ENCODE measurements at places on chromosomes 6 and 20.

DNA sequence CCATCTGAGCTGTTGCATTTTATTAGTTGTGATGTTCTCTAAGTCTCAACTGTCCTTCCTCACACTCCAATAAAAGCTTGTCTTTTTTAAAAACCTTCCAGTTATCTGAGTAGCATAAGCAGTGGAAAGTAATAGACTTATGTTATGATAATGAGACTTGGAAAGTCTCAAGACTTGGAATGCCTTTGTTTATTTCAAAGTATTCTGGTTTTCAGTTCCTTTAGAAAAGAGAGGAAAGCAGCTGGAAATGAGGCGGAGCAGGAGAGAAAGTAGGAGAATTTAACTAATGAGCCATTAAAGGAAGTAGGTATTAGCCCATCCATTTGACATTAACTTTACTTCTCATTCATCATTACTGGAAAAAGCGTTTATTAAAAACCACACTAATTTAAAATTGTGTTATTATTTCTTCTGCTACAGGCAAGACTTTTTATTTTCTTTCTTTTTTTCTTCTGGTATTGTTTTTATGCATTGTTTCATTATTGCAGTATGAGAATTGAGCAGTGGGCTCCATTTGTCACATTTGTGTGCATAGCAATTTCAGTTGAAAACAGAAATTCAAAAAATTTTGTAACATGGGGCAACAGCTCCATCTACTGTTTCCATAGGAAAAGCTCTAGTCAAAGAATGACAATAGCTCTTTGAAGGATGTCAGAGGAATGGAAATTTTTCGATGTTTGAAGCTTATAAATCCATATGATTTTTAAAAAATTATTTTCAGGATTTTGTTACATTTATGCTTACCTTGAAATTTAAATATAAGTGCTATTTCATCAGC is 194.8 kb downstream of the COL9A1 start:
- DNase-seq, result peak; percentile 4

- DNase-seq, result no peak
Measured at GRCh38 chr20:59299945-59300332, 472 bp upstream of the EDN3 start.

DNA sequence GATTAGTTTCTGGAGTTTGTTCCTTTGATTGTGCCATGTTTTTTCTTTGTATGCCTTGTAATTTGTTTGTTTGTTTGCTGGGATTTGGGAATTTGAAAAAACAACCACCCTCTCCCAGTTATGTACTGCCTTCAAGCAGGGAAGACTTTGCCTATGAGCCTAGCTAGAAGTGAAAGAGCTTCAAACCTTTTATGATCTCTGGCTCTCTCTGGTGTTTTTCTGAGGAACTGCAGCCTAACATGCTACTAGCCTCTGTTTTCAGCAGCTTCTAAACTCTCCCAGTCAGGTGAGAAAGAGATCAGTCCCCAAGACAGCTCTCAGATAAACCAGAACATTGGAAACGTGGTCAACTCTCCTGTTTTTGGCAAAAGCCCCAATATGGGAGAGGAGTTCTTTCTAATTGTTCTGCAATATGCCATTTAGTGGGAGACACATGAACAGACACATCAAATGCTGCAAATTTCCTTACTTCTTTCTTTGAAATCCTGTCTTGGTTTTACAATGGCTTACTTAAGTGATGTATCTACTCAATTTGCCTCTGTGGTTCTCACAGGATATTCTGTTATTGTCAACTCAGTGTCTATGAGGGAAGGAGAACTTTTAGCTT is 58.9 kb upstream of the SERINC1 start:
- DNase-seq, result peak; percentile 40

- DNase-seq, result no peak
Measured at GRCh38 chr6:31609519-31610406, 5.3 kb upstream of the AIF1 start.

DNA sequence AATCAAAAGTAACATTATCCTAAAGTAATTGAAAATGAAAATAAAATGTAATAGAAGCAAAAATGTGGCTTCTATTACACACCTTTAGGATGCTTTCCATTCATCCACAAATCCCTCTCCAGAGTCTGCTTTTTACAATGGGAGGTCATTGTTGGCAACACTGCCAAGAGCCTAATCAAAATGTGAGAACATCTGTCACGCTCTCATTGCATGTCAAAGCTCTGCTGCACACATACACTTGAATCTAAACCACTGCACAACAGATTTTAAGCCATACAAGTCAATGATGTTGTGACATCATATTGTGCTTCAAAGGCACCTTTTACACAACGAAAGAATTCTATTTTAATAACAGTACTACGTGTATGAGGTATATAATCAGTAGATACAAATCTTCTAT is 82.1 kb downstream of the PREP start:
- no peak for DNase-seq

DNA sequence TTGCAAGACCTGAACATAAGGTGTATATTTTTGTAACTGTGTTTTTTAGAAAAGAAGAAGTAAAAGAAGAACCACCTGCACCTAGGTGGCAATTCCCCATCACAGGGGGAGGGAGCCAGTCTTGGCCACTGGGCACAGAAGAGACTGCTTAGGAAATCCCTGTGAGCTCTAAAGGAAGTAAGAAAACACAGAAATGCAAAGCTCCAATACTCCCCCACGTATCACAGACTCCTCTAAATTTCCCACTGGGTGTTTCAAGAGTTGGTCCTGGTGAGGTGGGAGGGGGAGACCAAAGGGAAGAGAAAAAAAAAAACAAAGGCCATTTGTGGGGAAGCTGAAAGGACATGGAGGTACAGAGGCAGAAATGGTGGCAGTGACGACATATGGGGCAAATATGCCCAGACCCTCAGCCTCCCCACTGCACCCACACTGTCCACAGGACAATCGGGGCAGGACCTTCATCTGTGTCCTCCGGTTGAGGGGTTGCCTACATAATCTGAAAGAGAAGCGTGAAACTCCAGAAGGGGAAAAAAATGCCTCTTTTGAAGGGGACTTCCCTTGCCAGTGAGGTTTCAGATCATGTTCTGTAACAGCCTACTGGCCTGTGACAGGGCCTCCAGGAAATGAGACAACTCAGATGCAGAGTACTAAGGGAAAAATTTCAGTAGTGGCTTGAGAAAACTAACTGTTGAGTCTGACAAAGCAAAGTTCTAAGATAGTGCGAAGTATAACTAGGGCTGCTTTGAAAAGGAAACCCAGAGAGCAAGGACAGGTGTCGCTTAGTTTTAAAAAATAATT is 226.2 kb upstream of the MARCKS start:
- DNase-seq, result no peak

GRCh38 chr6:38432479-38432878 is 207.2 kb downstream of the BTBD9 start:
- no peak for DNase-seq

DNA sequence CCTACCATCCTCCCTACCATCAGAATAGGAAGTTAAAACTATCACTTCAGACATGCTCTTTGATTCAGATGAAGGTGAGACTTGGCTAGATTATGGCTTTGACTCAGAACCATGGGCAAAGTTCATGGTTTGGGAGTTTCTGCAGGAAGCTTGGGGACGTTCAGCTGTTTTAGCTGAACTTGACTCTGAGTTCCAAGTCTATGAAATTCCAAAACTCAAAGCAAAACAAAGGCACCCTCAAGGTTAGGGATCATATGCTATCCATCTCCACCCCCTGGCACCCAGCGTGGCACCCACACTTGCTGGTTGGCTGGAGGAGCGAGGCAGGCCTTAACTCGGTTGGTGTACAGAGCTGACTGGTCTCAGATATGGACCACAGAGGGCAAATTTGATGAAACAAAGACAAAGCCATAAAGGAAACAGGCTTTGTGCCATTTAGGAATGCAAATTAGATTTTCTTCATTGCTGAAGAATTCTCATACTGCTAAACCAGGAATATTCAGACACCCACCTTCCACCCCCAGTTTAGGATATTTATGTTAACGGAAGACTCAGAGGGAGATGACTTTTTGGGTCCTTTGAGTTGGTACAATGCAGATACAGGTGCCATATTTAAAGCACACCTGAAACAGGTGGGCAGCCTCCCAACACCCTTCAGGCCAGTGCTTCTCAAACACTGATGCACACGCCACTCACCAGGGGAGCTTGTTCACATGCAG is 88.4 kb upstream of the SLC22A16 start:
- no peak for DNase-seq

- no peak for DNase-seq
Measured at GRCh38 chr6:87736809-87737540, 34.9 kb upstream of the AKIRIN2 start.

DNA sequence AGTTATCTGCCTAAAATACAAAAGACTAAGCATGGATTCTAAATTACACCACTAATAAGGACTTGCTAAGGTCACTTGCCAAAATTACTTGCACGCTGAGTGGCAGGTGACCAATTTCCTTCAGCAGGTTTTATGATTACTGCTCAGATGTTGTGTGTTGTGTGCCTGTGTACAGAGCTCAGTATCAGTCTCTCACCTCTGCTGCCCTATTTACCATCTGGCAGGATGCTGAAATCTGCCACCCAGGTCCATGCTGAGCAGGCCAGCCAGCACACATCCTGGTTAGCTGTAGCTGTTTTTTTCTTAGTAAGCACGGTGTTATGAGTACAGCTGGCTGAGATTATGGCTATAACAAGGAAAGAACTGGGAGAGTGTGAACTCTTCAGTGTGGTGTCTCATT is 34.0 kb downstream of the ELOVL4 start:
- DNase-seq, result no peak

- DNase-seq, result no peak
Measured at GRCh38 chr6:139296927-139297326, 5.1 kb upstream of the TXLNB start.

DNA sequence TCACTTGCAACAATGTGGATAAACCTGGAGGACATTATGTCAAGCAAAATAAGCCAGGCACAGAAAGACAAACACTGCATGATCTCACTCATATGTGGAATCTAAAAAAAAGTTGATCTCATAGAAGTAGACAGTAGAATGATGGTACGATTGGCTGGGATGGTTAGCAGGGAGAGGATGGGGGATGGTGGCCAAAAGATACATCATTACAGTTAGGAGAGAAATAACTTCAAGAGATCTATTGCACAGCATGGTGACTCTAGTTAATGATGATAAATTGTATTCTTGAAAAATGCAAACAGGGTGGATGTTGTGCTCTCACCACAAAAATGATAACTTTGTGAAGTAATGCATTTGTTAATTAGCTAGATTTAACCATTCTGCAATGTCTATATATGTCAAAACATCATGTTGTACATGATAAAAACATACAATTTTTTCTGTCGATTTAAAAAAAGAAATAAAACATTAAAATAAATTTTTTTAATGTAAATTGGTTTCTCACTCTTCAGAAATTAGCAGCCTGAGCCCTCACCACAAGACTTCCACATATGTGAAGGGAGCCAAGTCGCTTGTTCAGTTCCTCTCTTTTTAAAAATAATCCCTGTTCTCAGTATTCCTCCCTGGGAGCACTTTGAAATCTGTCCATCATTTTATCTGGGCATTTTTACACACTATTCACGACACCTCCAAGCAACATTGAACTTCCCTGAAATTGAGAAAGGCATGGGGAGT is 34.2 kb downstream of the PTPRT start:
- no peak for DNase-seq

- no peak for DNase-seq
Measured at GRCh38 chr6:56091159-56091869, 156.1 kb downstream of the COL21A1 start.

DNA sequence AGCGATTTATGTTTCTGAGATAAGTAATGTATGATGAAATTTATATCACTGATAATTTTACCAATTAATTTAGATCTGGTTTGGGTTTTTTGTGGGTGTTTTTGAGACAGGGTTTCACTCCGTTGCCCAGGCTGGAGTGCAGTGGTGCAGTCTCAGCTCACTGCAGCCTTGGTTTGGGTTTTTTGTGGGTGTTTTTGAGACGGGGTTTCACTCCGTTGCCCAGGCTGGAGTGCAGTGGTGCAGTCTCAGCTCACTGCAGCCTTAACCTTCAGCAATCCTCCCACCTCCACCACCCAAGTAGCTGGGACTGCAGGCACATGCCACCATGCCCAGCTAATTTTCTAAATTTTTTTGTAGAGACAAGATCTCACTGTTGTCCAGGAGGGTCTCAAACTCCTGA is 13.0 kb downstream of the MRS2 start:
- no peak for DNase-seq

DNA sequence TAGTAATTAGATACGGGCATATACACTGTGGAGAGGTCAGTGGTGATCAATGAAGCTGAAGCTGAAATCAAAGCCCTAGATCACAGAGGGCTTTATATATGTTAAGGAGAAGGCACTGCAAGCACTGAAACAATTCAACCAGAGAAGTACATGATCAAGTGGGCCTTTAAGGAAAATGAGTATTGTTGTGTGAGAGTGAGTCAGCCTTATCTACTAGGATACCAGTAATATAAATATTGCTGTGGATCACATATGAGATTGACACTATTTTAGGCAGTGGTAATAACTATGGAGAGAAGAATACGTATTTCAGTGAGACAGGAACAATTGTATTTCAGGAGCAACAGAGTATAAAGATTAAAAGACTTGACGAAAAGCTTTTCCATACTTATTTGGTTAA is 1172.2 kb upstream of the GJE1 start:
- no peak for DNase-seq

Data from CMK (cell line).